ENCODE measurements at places on chromosomes 3 and 15.

- peak; percentile 22 for DNase-seq
These were observed 484.4 kb upstream of the TPRG1 start for GRCh38 chr3:188687389-188687788.

GRCh38 chr3:111244760-111245159 lies 173.1 kb downstream of the NECTIN3 start:
- DNase-seq, result no peak

DNA sequence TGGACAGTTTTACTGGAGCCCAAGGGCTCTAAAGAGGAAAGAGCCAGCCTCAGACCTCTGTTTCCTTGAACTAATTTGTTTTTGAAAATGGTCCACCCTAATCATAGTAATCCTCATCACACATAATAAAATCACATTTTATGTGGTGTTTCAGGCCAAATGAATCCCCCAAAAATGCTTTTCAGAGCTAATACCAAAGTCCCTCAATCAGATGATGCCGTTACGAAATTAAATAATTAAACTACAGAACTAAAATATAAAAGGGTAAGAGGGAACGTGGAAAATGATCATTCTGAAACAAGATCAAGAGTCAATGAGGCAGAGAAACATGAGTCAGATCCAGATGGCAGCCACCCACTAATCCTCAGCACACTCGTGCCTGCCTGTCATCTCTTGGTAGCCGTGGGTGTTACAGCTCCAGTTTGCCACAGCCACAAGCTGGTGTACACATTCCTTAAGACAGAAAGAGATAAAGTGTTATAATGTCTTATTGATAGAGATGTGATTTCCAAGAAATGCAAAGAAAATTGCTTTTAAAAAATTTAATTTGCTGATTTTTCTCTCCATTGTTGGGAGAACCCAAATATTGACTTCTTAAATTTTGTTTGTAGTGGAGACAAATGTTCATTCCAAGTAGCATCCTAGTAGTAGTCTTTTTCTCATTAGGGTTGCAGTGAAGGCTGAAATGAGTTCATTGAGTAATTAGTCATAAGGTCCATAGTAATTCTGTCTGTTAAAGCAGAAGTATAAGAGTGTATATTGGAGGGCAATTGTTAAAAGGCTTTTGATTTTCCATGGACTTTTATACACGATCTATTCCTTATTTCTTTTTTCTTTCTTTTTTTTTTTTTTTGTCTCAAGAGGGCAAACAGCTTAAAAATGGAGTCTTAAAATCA lies 104.2 kb downstream of the AGBL1 start:
- no peak for DNase-seq

- no peak for DNase-seq
These were observed 443.1 kb upstream of the THRB start for GRCh38 chr3:24937780-24938179.

- DNase-seq, result no peak
These were observed 43.8 kb downstream of the MSL2 start for GRCh38 chr3:136152176-136152843.

DNA sequence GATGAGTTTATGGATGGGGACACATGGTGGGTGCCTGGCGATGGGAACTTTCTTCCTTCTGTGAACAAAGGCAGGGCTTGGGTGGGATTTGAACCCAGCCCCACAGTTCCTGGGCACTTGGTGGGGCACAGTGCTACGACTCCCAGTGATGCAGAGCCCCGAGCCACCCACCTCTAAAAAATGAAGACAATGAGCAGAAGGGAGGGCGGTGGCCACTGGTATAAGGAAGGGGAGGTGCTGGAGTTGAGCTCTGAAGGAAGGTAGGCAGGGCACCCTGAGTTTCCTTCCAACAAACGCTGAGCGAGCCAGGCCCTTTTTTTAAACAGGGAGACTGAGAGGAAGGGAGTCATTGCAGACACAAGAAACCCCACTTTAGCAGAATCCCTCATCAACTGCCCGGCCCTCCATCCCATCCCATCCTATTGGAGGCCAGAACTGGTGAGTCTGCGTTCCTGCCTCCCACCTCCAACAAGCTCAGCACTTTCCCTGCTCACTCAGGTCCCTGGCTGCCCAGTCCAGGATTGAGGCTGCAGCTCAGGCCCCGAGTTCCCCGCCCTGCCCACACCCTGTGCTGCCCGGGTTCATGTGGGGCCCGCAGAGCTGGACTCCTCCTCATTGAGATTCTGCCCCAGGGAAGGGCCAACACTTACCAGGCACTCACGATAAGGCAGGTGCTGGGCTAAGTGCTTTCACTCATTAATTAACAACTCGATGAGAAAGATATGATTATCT lies 57.3 kb downstream of the LINGO1 start:
- no peak for DNase-seq

Measured in NAMALWA (cell line).